ENCODE measurements at places on chromosomes 3 and 15.

GRCh38 chr3:111751961-111752360 lies 107.1 kb upstream of the PHLDB2 start:
- DNase-seq, result no peak

GRCh38 chr15:60569596-60569995 lies 90.7 kb upstream of the ICE2 start:
- no peak for DNase-seq

- no peak for DNase-seq
Measured at GRCh38 chr3:126417515-126417914, 22.8 kb downstream of the CFAP100 start.

DNA sequence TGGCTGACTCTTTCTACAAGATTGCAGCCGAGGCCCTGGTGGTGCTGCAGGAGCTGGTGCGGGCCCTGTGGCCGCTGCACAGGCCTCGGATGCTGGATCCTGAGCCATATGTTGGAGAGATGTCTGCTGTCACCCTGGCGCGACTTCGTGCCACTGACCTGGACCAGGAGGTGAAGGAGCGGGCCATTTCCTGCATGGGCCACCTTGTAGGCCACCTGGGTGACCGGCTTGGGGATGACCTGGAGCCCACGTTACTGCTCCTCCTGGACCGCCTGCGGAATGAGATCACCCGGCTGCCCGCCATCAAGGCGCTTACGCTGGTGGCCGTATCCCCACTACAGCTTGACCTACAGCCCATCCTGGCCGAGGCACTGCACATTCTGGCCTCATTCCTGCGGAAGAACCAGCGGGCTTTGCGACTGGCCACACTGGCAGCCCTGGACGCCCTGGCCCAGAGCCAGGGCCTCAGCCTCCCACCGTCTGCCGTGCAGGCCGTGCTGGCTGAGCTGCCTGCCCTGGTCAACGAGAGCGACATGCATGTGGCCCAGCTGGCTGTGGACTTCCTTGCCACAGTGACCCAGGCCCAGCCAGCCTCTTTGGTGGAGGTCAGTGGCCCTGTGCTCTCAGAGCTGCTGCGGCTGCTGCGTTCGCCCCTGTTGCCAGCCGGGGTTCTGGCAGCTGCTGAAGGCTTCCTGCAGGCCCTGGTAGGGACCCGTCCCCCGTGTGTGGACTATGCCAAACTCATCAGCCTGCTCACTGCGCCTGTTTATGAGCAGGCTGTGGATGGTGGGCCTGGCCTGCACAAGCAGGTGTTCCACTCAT lies 20.3 kb downstream of the CAND2 start:
- no peak for DNase-seq

DNA sequence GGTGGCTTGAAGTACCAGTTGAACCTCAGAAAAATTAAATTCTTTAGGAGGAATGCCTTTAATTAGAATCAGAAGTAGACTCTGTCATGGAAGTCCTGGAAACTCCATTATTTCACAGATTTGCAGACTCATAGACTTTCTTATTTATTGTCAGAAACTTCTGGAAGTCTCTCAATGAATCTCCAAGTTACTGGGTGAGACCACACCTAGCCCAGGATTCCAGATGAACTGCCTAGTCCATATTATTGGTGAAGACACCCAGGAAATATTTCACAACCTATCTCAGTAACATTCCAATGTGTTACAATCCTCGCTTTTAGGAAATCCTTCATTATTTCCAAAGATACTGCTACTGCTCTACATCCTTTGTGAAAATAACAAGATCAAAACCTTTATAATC lies 6.5 kb upstream of the THBS1 start:
- no peak for DNase-seq

- no peak for DNase-seq
Measured at GRCh38 chr15:65790694-65791334, 1.3 kb downstream of the DENND4A start.

- DNase-seq, result no peak
Measured at GRCh38 chr3:73284472-73284871, 223.0 kb downstream of the EBLN2 start.

- no peak for DNase-seq
Measured at GRCh38 chr3:124292329-124292728, 300.4 kb upstream of the ROPN1 start.

DNA sequence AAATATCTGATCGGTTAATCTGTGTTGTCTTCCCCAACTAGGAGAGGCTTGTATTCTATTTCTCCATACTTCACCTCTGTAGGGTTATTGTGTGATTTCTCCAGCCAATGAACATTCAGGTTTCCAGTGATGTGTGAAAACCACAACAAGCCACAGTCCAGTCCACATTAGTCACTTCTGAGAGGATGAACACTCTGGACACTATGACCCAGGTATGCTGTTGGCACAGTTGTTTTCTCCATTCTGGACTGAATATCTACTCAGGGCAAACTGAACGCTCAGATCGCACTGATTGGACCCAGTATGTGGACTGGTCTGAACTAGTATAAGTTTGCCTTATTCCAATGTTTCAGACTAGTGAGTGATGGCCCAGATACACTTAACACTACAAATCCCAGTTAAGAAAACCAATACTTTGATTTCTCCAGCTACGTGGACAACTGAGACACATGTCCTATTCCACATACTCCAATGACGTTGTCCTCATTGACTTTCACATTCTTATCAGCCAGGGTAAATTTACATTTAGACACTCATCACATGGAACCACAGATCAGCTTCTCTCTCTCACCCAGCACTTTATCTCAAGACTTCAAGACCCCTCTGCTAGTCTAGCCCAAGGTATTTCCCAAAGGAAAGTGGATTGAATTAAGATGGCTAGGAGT lies 587.4 kb upstream of the SGO1 start:
- DNase-seq, result no peak

DNA sequence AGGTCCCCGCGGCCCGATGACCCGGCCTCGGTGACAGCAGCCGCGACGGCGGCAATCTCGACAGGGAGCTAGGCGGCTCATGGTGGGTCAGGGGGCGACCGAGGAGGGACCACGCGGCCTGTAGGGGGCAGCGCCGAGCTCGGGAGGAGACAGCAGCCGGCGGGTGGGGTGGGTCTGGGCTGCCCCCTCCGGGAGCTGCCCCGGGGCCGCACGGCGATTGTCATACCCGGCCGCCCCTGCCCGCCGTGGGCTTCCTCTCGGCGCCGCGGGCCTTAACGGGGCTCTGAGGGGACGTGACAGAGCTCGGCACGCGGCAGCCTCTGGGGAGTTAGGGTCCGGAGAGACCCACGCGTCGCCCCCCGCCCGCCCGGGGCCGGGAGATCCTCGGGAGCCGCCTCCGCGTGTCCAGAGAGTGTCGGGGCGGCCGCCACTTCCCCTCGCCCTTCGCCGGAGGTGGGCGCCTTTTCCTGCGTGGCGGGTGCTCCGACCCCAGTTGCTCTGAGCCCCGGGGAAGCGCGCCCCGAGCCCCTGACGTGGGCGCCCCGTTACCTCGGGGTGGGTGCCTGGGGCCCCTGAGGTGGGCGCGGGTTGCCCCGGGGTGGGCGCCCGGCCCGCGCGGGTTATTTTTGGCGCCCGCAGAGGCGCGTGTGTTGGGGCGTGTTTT lies 539 bp upstream of the PLCL2 start:
- no peak for DNase-seq

DNA sequence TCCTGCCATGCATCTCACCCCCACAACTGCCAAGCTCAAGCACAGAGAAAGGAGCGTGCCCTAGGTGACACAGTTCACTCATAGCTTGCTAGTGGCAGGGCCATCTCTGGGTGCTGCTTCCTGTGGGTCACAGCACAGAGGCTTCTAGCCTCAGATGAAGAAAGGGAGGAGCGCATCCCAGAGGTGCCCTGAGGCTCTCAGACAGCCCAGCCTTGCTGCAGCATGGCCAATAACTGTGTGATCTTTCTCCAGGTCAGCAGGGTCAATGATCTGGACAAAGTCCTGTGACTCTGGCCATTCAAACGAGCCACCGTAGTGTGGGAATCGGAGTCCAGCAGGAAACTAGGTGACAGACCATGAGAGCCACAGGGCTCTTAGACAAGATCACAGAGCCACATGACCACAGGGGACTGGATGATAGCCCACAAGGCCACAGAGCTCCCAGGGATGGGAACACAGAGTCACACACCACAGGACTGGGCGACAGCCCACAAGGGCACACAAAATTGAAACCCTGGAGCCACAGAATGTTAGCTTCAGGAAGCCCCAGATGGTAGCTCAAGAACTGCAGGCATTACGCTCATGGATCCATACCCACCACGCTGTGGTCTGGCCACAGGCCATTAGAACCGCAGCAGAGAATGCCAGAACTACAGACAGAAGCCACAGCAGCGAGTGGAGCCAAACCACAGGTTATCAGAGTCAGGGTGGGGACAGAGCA lies 25.9 kb upstream of the GRIP2 start:
- no peak for DNase-seq

- no peak for DNase-seq
Measured at GRCh38 chr3:46915297-46915822, 37.8 kb downstream of the PTH1R start.

DNA sequence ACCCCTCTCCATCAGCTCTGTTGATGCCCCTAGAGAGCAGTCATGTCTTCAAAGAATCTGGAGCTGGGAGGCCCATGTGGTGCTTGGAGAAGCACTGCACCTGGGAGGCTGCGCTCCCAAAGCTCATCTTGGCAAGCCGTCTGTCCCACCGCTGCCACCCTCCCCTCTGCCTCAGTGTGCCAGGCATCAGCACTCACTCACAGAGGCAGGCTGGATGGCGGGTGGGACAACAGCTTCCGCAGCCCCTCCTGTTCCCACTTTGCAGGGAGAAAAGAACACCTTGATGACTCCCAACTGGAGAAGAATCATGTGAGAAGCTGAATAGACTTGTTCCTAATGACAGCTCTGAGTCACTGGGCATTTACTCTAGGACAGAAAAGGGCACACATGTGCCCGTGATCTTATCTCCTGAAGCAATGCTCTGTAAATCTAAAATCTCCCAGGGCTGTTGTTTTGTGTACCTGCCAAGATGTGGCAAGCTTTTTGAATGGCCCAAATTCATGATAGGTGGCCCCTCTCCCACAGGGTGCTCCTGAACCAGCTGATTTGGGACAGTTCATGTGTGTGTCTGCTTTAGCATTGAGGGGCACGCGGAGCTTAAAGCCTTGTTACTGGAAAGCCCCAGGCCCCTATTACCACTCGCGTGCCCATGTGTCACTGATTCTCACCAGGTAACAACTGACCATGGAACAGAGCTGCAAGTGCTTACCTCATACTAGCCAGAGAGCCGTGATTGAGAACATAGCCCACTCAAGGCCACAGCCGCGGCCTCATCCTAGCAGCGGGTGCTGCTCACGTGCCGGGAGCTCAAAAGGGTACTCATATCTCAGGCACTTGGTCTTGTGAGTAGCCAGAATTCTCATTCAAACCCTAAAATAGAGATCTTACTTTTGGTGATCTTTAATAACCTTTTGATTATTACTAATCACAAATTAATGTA lies 104.4 kb downstream of the DNAJB8 start:
- DNase-seq, result no peak

- DNase-seq, result no peak
Measured at GRCh38 chr15:96974761-96975160, 644.3 kb downstream of the NR2F2 start.

DNA sequence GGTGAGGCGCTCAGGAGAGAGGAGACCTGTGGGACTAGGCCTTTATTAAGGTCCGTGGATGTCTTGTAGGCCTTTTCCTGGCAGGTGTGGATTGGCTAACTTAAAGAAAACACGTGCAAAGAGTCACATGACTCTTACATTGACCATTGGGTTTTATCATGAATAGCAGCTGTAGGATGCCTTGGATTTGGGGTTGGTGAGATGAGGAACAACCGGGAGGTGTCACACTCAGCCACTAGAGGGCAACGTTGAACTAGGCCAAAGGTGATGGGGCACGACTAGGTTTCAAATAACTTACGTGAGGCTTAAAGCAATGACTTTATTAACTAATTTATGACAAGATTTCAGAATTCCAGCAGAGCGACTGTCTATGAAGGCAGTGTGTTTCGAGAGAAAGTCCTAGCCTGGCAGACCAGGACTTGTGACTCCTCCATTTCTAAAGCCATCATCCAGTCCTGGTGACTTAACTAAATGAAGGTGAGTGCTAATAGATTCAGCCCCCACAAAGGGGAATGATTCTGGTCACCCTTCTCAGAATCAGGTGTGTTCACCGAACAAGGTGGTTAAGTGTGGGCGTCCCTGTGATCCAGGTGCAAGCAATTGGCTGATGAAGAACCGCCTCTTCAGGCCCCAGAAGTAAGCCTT lies 345.6 kb downstream of the MCTP2 start:
- no peak for DNase-seq

DNA sequence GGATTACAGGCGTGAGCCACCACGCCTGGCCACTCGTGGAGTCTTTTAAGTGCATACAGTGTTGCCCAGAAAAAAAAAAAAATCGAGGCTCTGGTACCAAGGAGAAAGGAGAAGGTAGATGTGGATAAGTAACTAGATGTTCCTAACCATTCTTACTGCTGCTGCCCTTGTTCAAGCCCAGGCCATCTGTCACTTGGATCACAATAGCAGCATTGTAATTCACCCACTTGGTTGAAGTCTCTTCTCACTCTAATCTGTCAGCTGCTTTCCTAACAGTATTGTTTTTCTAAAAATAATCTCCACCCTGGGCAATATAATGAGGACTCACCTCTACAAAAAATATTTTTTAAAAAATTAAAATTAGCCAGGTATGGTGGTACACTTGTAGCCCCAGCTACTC lies 58.0 kb upstream of the CRTC3 start:
- no peak for DNase-seq

DNA sequence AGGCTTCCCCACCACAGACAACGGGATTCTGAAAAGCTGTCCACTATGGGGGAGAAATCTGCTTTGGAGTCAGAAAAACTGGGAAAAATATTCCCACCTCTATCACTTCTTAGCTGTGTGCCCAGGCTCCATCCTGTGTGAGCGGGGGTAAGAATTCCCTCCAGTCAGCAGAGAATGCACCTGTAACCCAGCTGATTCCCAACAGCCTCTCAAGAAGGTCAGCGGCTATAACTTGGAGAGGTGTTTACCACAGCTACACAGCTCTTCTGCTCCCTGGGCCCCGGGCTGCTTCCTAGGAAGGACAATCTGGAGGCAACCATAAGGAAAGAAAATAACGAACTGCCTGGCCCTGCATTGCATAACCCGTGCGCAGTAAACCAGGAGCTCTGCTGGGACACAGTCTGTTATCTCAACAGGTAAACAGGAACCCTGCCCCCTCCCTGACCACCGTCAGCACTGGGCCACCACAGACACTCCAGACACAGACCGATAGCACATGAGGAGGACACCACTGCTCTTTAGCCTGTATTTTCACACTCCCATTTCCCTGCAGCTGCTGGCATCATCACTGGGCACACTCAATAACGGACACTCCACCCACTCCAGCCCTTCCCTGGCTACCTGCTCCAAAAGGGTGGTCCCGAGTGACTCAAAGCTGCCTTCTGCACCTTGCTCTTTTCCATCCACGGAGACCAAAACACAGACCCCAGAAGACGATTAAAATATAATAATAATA lies 2.1 kb downstream of the RAB43 start:
- no peak for DNase-seq

- no peak for DNase-seq
Measured at GRCh38 chr3:49671291-49672288, 2.6 kb upstream of the APEH start.

GRCh38 chr3:115438799-115439198 lies 184.5 kb upstream of the GAP43 start:
- no peak for DNase-seq

- DNase-seq, result no peak
Measured at GRCh38 chr3:110789315-110789714, 282.3 kb upstream of the NECTIN3 start.

All from NCI-H187 treated with DMSO at 0.1 percent for 48 hours (cell line).